ENCODE measurements at places on chromosomes 6 and 20.
A peak's percentile ranks its signal among the peaks of the same experiment; 100 is the strongest.

DNA sequence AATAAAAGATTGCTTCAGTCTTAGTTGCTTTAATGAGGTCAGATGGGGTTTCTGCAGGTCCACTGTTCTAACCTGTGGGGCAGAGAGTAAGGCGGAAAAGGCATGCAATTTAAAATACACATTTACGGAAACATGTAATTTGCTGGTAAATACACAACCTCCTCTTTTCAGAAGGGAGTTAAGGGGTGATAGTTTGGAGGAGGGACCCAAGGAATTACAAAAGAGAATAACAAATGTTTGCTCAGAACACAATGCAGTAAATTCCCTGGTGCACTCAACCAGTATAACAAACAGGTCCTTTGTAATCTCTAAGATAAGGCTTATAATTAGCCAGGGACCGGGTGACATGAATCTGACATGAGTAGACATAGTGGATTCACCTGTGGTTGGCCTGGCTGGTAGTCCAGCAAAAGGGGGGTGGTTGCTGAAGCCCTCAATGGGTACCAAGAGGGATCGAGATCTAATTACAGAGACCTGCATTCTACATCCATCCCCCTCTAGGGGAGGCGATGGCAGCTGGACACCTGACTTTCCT lies 295.1 kb downstream of the PHACTR1 start:
- DNase-seq, result peak; percentile 90

DNA sequence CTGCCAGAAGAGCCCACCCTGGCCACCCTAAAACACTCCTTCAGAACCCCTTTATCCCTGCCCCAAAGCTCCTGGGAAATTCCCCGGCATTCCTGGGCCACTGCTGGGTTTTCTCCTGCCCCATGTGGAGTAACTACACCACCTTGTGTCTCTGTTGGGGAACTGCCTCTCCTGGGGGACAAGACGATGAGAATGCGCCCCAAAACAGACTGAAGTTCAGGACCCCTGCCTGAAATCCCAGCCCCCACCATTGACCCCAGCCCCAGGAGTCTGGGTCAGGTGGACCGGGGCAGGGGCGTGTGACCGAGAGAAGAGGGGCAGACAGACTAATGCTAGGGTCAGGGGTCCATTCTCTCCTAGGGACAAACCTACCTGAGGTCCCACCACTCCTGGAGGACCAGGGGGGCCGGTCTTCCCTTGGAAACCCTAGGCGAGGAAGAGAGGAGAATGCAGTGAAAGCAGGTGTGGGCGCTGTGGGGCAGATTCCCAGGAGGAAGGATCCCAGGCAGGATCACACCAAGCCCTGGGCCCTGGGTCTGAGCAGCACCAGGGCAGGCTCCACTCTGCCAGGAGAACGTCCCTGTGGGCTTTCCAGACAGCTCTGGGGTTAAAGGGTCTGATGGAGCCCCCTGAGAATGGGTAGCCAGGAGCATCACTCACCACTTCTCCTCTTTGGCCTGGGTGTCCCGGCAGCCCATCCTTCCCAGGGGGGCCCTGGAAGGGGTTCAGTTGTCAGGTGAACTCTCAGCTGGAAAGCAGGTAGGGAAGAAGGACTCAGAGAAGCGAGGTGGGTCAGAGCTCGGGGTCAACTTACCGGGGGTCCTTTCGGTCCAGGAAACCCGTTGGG lies 19.4 kb downstream of the COL11A2 start:
- no peak for DNase-seq

- DNase-seq, result no peak
These were observed 16.1 kb downstream of the GMEB2 start for GRCh38 chr20:63610581-63611435.

DNA sequence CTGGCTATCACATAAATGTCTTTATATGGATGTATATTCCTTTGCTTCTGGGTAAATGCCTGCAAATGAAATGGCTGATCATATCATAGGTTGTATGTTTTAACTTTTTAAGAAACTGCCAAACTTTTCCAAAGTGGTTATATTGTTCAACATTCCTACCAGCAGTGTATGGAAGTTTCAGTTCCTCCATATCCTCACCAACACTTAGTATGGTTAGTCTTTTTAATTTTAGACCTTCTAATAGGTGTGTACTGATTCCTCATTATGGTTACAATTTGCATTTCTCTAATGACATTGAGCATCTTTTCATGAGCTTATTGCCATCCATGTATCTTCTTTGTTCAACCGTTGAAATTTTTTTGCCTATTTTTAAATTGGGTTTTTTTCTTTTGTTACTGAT lies 155.4 kb downstream of the ZFAND3 start:
- no peak for DNase-seq

GRCh38 chr6:43211955-43212354 lies 17.3 kb downstream of the DNPH1 start:
- DNase-seq, result no peak

GRCh38 chr6:96086745-96087144 lies 71.0 kb downstream of the FUT9 start:
- peak; percentile 89 for DNase-seq

GRCh38 chr6:149925974-149926777 lies 3.3 kb upstream of the RAET1G start:
- peak; percentile 78 for DNase-seq

DNA sequence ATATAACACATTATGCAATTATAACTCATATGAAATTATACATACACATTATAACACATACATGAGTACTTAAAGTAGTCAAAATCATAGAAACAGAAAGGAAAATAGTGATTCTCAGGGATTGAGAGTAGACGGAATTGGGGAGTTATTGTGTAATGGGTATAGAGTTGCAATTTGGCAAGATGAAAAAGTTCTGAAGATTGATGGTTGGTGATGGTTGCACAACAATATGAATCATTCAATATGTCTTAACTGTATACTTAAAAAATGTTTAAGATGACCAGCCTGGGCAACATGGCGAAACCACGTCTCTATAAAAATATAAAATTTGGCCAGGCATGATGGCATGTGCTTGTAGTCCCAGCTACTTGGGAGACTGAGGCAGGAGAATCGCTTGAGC lies 372.7 kb downstream of the CDKAL1 start:
- DNase-seq, result no peak

- DNase-seq, result peak; percentile 5
These were observed at the start of gene PLAGL1 for GRCh38 chr6:144008120-144008811. TSS of gene PLAGL1 (minus strand) at chr6:144008259. CDS start at chr6:143948136, 60,123 bp downstream.

GRCh38 chr6:29980511-29980910 lies 38.2 kb downstream of the HLA-A start:
- DNase-seq, result no peak

DNA sequence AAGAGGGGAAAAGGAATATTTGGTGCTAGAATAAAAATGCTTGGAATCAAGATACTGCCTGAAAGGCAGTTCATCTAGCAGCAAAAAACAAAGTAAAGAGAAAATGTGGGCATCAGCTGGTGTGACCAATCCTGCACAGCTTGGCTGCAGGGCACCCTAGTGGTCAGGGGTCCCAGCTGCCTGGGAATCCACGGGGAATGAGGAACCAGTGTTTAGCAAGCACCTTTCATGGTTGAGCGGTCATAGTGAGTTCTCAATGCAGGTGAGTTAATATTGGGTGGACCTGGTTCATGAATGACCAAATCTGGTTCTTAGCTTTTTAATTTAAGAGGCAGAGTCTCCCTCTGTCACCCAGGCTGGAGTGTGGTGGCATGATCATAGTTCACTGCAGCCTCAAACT lies 53.3 kb downstream of the CAP2 start:
- no peak for DNase-seq

DNA sequence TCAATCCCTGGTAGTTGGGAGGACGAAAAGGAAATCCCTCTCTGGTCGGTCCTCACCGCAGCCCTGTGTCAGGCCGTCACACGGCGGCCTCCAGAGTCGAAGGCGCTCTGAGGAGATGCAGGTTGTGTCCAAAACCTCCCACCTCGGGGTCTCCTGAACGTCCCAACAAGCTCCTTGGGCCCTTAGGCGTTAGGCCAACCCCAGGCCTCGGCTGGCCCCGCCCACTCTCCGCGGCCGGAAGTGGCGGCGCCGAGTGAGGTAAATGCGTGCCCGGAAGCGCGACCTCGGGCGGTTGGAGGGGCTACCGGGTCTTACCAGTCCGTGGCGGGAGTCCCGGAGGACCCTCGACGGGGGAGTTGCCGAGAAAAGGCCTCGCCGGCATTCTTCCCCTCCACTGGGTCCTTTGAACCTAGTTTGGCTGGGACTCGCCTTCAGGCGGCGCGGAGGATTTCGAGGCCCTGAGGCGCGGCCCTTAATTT lies at the start of gene TDRD6:
TSS of gene TDRD6 (plus strand) at position 267 of the 479 bp plus-strand sequence. CDS start 244 bp downstream, outside the sequence.
- no peak for DNase-seq

DNA sequence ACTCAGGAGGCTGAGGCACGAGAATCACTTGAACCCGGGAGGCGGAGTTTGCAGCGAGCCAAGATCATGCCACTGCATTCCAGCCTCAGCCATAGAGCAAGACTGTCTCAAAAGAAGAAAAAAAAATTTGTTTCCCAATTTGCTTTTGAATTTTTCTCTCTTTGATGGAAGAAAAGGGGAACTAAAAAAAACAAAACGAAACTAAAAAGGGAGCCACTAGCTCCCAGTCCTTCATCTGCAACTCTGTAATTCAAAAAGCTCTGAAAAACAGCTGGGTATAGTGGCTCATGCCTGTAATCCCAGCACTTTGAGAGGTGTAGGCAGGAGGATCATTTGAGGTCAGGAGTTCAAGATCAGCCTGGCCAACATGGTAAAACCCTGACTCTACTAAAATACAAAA lies 9.5 kb downstream of the OVOL2 start:
- no peak for DNase-seq

GRCh38 chr6:10411131-10411970 lies 3.5 kb downstream of the TFAP2A start:
- peak; percentile 22 for DNase-seq

- no peak for DNase-seq
These were observed 91.0 kb downstream of the UNC5CL start for GRCh38 chr6:40947876-40948526.

GRCh38 chr6:168132531-168133167 lies 53.6 kb upstream of the FRMD1 start:
- DNase-seq, result no peak

DNA sequence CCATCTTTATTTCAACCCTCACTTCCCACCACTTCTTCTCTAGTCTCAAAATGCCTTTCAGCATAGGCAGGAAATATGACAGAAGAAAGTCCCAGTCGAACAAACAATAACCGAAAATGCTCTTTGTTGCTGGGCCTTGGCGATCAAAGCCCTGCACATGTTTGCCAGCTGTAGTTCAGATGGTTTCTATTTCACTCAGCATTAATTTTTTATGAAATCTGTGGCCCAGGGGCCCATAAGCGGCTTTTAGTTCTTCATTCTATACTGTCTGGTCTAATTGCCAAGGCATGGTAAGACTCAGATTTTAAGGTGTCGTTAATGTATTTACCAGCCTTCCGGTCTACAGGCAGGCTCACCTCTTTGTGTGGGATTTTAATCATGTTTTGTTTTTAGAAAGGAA lies 10.9 kb upstream of the F13A1 start:
- DNase-seq, result no peak

- DNase-seq, result no peak
These were observed 15.8 kb downstream of the GJA1 start for GRCh38 chr6:121451250-121451649.

DNA sequence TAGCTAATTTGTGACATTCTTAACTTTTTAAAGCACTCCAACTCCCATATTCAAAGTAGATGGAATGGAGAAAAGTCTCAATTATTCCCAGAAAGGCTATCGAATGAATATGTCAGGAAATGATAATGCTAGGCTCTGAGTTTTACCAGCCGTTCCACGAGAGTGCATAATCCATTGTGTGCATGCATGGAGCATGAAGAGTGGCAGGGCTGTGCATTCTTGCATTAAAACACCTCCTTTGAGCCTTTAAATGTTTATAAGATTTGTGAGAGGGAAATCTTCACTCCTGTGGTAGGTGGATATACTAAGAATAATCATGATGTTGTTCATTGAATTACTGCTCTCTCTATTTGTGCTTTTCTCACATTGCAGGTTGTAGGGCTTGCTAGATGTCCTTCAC lies 178.3 kb downstream of the CARMIL1 start:
- no peak for DNase-seq

DNA sequence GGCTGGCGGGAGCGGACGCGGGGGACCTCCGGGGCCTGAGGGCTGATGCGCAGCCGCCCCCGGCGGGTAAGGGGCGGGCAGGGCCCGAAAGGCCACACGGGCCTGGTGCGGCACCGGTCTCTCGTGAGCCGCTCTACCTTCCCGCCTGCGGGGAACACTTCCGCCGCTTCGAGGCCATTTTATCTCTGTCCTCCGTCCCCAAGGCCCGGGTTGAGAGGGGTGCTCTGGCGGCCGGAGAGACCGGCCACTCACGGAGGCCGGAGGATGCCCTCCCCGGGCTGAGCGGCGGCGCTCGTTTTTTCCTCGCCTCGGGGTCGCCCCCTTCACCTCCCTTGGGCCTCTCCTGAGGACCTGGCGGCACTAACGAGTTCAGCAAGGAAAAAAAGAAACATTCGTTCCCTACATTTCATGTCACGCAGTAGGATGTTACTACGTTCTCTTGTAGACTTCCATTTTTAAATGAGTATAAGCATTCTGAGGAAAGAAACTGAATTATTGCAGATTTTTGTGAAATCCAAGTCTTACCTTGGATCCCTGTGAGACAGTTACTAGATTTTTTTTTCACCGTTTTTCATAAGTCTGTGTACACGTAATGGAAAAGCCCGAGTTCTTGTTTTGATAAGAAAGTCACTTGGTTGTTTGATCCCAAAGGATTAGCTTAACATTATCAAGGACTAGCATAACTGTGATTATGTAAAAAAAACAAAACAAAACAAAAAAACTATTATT lies 575 bp downstream of the WTAP start:
- no peak for DNase-seq

- no peak for DNase-seq
These were observed 168.1 kb upstream of the FLRT3 start for GRCh38 chr20:14505476-14505875.

DNA sequence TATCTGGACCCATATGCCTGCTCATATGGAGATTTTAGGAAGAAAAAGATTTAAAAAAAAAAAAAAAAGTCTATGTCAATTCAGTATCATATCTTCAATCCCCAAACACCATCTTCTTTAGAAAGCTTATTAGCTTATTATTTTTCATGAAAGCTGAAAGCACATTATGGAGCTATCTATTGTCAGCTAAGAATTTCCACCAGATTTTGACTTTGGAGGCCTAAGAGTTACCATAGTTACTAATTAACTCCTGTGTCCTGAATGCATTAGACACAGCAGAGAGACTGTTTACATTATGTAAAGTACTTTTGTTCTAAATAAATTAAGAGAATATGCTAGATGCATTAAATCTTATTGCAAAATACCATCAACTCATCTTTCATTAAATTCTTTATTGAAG lies 255.5 kb upstream of the NRSN1 start:
- DNase-seq, result no peak

GRCh38 chr20:33412484-33412838 lies 11.1 kb upstream of the CDK5RAP1 start:
- DNase-seq, result no peak

DNA sequence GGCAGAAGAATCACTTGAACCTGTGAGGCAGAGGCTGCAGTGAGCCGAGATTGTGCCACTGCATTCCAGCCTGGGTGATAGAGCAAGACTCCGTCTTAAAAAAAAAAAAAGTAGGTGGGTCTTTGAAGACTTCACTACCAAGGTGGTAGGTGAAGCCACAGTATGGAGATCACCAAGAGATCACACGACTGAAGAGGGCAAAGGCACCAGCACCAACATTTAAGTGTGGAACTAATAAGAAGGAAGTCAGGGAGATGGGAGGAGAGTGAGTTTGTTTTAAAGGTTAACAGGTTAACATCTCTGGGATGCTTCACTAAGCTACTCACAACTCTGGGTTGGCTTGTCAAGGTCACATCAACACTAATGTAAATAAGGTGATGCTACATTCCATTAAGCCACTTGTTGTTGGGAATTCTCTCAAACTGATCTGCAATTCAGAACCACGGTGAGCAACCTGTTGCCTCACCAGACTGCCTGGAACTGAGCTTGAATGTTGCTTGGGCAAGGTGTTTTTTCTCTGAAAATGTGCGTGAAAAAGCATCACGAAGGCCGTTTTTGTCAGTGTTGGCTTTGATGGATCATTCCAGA lies 48.7 kb downstream of the KCTD20 start:
- DNase-seq, result no peak

Measured in NCI-H2081 (cell line).